Vagina (tissue), 2 donors: ENCODE measurements at places on chromosomes 16 and 17.

GRCh38 chr16:11219178-11219577 is 36.8 kb downstream of the SOCS1 start:
- DNase-seq = no peak

GRCh38 chr16:14164916-14165662 is 94.0 kb downstream of the MRTFB start:
- DNase-seq = no peak

GRCh38 chr16:68519225-68519745 is 19.8 kb upstream of the ZFP90 start:
- DNase-seq = no peak

- peak; percentile 64 for DNase-seq
Observed at GRCh38 chr16:49026566-49027181, 255.0 kb downstream of the CBLN1 start.

GRCh38 chr17:74566132-74566753 is 1.1 kb downstream of the CD300H start:
- DNase-seq = no peak

DNA sequence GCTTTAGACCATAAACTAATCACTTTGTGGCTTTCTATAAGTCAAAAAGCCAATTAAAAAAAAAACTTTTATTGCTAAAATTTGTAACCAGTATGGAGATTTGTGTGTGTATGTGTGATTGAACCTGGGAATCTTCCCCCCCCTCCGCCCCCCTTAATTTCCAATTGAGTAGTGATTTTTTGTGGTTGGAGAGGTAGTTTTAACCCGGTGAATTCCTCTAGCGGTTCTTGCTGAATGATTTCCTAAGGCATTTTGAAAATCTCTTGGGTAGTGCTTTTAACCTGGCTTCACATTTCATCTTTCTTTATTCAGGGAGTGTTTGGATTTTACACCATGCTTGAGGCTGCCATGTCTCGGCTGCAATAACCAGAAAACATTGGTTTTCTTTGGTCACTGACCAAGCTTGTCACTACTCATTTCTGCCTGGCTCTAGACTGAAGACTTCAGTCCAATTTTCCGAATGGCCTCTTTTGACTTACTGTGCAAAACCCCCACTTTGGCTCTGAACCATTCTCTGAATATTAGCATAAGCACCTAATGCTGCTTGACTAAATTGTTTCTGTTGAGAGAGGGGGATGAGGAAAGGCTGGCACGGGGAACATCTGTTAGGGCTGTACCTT is 35.6 kb downstream of the PRKCA start:
- no peak for DNase-seq

DNA sequence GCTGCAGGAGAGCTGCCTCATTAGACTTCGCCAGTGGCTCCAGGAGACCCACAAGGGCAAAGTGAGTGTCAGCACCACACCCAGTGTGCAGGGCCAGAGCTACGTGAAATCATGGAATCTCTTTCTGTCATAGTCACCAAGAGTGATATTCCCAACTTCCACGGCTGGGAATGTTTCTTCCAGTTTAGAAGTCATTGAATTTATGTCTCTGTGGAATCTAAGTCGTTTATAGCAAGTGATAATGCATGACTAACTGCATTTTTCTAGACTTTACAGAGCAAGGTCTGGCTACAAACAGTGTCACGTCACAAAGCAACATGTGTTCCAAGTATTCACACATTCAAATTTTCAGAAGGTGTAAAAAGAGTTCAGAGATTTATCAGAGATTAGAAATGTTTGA is 55.5 kb downstream of the SEC14L1 start:
- DNase-seq = no peak

DNA sequence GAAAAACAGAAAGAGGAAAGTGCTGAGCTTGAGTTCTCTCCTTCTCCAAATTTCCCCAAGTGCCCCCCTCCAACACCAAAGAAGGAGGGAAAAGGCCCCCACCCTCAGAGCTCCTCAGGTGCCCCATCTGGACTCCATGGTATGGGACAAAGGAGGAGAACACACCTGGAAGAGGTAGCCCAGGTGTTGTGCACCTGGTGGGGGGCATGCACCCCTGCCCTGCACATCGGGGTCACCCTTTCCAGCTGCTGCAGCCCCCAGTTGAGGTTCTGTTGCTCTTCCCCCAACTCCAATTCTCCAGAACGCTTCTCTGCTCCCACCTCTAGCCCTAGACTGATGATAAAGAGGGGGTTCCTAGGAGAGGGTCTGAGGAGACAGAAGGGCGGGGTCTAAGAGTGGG is 3.0 kb upstream of the COL1A1 start:
- DNase-seq = no peak

GRCh38 chr17:60403962-60404361 is 12.0 kb upstream of the USP32 start:
- no peak for DNase-seq

GRCh38 chr17:9292561-9292941 is 271.2 kb downstream of the NTN1 start:
- DNase-seq = no peak

DNA sequence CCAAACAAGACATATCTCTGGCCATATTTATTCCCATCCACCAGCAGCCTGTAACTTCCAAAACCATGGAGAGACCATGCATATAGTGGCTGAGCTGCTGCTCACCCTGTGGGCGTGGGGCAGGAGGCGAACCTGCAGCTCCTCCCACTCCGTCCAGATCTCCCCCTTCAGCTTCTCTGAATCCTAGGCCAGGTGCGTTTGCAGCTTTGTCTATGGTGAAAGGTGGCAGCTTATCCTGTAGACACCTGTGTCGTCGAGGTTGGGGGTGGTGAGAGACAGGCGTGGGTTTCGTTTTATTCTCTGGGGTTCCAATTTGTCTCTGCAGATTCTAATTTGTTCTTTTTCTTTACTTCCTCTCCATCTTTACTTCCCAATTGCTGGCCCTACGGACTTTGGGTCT is 9.7 kb upstream of the ANKS4B start:
- peak; percentile 74 for DNase-seq

DNA sequence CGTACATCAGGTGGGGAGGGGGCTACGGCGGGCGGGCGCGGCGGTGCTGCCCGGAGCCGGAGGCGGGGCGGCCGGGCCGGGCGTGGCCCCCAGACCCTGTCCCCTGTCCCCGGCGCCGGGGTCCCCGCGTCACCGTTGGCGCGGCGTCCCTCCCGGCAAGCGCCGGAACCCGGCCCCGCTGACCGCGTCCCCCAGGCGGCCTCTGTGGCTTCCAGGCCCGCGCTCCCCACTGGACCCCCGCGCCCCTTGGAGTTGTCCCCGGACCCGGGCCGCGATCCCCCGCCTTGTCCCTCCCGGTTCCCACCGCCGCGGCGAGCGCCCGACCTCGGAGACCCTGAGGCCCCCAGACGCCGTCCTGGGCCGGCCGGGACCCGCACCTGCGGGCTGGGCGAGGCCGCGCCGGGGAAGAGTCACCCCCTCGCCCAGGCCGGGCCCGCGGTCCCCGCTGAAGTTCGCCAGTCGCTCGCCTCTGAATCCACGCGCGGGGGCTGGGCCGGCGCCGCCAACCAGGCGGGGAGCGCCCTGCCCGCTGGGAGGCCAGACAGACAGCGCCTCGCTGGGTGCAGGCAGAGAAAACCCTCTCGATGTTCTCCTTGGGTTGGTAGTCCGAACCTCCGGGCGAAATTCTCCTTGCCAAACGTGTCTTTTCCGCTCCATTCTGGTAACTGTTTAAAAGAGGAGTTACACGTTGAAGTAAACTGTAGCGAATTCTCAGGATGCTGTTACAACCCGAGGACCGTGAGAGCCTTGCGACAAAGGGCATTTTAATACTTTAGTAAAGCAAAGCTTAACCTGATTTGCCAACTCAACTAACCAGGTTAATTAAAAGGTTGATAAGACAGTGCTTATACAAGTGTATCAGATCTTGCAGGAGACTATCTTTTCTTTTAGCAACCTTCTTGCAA is 761 bp downstream of the GAN start:
- DNase-seq = no peak

DNA sequence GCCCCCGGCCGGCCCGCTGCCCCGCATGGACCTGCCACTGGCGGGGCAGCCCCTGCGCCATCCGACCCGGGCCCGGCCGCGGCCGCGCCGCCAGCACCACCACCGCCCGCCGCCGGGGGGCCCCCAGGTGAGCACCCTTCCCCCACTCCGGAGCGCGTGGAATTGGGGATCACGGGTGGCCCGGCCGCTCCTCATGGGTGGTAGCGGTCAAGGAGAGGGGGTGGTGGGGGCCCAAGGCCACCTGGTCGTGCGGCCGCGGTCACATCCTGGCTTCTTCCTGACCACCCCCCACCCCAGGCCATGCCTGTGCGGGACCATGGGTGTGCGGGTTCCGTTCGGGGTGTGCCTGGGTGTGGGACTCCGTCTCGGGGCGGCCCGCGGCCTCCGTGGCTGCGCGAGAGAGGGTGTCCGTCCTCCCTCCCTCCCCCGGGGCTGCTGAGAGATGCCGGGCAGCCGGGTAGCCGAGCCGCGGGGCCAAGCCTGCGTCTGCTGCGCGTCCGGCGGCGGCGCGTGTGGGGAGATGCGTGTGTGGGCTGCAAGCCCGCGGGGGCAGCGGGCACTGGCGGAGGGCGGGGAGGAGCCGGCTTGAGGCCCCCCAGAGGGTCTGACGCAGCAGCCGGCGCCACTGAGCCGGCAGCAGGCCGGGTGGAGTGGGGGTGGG is 6.8 kb downstream of the ACD start:
- DNase-seq = no peak

DNA sequence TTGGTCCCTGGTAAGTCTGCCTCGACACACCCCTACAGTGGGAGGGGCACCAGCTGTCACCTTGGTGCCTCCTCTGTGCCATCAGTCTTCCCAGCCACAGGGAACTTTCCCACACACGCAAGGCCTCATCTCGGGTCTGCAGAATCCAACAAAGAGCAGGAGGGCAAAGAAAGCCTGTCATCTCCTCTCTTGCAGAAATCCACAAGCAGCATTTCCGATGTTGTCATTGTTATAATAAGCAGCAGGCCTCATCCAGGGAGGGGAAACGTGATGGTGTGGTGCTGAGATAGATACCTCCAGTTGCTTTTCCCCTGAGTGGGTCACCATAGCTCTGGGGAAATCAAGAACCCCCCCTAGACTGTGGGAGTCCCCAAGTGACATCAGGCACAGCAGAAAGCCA is 110.4 kb downstream of the CMIP start:
- no peak for DNase-seq

- no peak for DNase-seq
Observed at GRCh38 chr17:17151962-17152361, 54.2 kb downstream of the PLD6 start.

- no peak for DNase-seq
Observed at GRCh38 chr17:18257268-18257981, 1.1 kb downstream of the FLII start.

DNA sequence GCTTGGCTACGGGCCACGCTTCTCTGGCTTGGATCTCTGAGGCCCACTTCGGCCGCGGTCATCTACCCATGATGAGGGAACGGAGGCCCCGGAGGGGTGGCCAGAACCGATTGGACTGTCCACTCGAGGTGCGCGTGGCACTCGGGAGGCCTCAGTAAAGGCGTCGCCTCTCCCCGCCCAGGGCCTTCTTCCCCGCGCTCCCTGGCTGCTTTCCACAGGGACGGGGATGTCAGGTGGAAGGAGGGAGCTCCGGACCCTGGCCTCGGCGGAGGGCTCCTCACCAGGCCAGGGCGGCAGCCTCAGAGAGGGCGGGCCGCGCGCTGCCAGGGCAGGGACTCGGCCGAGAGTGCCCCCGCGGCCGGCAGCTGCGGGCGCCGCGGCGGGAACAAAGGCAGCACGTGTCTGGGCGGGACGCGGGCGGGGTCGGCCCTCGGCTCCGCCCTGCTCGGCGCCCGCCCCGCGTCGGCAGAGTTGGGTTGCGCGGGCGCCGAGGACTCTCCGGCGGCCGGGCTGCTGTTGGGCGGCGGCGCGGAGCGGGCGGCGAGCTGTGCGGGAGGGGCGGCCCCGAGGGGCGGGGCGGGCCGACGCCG is 587 bp upstream of the CDK5R1 start:
- DNase-seq = no peak

DNA sequence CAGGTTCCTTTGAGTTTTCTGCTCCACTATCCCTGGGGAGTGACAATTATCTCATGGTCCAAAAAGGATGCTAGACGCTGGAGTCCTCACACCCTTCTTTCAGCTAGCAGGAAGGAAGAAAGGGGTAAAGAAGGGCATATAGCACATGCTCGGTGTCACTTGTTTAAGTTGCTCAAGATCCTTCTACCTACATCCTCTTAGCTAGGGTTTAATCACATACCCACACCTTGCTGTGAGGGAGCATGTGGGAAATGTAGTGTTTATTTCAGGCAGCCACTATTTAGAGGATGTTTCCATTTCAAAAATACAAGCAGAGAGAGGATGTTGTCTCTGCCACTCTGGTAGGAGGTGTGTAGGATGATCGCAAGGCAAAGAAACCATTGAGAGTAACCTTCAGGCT is 4.5 kb downstream of the PRKCB start:
- no peak for DNase-seq

GRCh38 chr17:66612993-66613392 is 221.9 kb upstream of the CACNG5 start:
- DNase-seq = no peak

DNA sequence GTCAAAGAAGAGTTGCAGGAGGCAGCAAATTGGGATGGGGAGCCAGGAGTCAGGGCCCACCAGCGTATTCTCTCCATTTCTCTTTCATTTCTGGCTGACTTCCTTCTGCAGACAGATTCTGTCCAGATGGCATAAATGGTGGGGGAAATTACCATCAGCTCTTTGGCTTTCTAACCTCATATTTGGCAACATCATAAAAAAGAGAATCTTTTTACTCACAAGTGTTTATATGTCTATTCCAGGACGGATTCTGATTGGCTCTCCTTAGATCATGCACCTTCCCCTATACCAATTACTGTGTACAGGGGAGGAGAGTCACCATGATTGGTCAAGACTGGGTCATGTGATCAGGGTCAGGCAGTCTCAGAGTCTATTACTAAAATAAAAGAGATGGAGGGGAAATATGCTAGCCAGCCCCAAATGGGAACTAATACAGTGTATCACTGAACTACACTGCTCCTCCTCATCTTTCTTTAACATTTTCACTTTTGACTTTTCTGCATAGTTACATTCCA is 537.1 kb upstream of the EEF2KMT start:
- DNase-seq = no peak

DNA sequence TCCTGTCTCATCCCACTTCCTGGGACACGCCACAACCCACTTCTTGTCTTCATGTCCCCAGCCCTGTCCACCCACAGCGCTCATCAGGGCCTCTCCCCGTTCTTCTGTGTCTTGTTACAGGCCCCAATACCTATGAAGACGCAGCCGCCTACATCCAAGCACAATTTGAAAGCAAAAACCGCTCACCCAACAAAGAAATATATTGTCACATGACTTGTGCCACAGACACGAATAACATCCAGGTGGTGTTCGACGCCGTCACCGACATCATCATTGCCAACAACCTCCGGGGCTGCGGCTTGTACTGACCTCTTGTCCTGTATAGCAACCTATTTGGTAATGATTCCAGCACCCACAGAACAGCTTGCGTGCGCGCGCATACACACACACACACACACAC is 70.6 kb downstream of the AMFR start:
- no peak for DNase-seq

- no peak for DNase-seq
Observed at GRCh38 chr17:58755577-58756245, at the start of gene PPM1E. PPM1E (plus strand) TSS chr17:58755854.

DNA sequence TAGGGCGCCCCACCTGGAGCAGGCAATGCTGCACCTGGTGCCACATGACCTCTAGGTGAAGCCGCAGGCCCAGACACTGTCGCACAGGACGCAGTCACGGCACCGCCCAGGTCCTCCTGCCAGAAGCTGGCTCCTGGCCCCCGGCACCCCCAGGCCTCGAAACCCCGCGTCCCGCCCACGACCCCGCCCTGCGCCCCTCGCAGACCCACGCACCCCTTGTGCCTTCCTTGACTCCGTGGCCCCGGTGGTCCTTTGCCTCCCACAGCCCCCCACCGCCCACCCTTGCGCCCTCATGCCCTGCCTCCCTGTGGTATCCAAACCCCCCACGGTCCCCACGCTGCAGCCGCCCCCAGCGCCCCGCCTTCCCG is 6.3 kb upstream of the C1QTNF8 start:
- no peak for DNase-seq
